ENCODE measurements at places on chromosomes 2 and 18.

DNA sequence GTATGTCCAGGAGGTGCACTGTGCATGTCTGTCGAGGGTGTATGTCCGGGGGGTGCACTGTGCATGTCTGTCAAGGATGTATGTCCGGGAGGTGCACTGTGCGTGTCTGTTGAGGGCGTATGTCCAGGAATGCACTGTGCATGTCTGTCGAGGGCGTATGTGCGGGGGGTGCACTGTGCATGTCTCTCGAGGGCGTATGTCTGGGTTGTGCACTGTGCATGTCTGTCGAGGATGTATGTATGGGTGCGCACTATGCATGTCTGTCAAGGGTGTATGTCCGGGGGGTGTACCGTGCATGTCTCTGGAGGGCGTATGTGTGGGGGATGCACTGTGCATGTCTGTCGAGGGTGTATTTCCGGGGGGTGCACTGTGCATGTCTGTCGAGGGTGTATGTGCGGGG lies 249.3 kb upstream of the MYT1L start:
- no peak for DNase-seq

DNA sequence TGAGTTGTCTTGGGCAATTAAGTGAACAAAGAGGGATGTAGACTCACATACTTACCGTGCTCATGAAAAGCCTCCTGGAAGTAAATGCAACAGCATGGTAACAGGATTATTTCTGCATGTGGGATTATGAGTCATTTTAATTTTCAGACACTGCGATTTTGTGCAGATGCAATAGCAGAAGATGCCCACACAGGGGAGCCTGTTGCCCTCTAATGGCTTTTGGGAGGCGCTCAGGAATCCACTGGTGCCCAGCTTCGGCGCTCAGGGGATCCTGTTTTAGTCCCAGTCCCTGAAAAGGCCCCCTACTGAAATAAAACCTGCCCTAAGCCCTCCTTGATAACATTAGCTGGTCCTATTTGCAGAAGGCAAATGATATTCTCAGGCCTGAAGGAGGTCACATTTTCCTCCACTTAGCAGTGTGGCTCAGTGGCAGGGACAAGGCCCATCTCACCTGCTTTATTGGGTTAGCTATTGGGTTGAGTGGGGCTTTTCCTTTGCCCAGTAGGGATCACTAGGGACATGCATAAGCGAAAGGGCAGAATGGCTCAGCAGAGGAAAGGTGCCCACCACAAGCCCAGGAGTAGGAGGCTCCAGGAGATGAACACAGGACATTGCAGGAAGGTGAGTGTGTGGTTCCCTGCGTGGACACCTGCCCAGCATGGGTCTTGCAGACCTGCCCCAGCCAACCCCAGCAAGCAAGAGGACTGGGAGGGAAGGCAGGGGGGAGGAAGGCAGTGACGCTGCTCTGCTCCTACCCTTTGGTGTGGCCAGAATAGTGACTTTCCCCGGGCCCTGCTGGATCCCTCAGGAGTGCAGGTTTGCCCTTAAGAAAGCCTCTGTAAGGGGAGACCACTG lies 26.5 kb upstream of the KCNS3 start:
- no peak for DNase-seq

DNA sequence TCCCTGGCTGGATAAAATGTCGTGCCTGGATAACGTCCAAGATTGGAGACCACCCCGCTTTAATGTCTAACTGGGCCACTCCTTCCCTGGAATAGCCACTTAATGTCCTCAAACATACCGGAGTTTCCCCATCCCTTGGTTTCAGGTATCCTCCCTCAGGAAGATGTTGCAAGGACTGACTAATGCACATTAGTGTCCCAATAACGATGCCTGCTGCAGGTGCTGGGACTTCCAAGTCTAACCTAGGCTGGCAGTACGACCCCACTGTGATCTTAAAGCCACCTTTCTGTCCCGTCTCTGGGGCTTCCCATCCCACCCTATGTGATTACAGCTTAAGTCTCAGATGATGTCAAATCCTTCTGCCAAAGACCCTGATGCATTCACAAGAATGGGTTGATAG lies 1.1 kb upstream of the ATP6V1C2 start:
- no peak for DNase-seq

DNA sequence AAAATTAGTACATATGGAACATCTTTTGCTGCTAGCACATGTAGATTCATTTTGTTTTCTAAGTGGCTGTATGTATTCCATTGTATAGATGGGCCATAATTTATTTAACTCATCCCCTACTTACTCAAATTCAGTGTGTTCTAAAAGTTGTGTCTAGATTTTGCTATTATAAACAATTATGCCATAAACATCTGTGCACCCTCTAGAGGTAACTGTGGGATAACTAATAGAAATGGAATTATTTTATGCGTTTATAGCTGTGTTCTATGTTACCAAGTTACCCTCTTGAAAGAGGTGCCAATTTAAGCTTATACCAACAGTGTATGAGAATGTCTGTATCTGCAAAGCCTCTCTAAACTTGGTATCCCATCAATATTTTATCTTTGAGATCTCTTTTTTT lies 100.4 kb downstream of the MMADHC start:
- DNase-seq, result no peak

DNA sequence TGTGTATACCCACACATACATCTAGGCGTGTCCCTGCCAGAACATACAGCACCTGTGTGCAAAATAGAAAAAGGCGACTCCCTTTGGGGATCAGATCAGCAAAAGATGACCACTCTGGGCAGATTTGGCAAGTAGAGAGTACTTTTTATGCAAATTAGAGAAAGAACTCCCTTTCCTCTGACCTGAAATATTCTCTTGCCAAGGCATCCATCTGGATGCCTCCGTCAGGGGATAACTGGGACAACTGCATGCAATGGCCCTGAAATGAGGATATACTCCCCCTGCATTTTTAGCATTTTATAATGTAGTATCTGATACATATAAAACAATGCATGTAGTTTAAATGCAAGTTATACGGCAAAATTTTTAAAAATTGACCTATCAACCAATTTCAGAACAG lies 247.7 kb downstream of the ICOS start:
- no peak for DNase-seq

DNA sequence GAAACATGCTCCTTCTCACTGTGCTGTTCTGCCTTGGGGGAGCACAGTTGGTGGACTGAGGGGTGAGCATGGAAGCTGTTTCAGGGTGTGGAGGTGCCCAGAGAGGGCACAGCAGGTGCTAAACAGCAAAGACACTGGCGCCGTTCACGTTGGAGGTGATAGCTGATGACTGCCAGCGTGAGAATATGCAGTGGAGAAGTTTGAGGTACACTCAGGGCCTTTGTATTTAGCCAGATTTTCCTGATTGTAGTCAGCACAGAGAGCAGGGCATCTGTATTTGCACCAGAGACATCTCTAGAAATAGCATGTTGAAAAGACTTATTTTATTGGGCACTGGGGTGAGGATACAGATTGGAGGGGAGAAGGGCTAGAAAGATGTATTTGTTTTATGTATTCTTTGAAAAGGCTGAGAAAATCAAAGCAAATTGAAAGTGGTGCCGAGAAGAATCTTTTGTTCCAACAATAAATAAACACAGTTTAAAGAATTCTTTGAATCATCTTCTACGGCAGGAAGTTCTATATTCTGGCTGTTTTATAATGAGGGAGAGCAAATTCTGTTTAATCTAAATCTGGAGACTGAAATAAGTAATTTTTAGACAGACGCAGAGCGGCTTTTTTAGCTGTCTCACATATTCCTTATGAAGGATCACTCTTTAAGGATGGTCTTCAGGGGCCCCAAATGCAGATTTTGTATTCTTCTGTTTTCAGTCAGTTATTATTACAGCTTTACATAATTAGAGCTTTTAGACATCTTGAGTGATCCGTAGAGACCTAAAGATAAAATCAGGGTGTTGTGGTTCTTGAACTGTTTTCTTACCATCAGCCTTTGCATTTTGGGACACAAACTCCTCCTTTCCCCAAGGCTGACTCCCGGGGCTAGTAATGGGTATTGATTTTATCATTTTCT lies 7.1 kb downstream of the ZNF532 start:
- no peak for DNase-seq

DNA sequence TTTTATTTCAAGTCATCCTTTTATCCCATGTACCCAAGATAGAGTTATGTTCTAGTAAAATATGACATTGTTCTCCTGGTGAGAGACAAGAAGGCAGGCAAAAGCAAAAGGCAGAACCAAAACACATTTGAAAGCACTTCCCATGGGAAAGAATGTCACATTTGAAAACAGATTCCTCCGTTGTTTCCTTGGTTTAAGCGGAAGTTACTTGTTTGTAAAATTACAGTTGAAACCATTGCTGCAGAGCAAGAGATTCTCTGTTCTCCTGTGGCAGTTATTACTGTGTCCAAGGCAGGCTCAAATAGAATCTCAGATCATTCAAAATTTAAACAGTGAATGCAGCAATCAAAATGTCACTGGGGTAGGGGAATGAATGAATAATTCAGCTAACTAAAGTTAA lies 149.6 kb downstream of the MTCL1 start:
- no peak for DNase-seq

DNA sequence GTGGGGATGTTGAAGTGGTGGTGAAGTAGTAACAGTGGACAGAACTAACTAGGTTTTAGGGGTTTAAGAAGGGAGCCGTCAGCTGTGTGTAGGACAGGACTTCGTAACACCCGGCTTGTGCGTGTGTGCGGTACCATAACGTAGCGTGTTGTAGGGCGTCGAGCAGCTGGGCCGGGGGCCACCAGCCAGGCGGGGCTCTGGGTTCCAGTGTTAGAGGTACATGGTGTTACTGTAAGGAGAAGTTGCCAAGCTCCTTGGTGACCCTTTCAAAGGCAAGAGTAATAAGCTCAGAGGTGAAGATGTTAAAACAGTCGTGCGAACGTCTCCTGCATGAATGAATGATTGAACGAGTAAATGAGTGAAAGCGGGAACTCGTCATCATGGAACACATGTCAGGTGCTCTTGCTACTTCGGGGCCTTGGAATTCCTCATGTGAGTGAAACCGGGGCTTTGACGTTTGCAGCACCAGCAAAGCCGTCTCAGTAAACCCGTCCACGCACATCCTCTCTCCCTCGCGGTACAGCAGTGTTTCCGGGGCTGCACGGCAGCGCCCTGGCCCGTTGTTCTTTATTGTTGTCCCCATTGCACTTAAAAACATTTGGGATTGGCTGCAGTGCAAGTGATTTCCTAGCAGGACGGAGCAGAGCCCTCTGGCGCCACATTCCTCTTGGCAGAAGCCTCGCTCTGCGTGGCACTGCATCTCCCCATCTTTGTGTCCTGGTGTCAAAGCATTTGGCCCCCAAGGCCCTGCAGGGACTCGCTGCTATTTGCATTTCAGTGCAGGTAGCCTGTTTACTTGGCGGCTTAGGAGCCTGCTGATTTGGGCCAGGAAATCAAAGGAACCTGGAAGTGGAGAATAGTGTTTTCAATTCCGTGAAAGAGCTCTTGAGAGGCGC lies 115.0 kb downstream of the GBX2 start:
- no peak for DNase-seq

DNA sequence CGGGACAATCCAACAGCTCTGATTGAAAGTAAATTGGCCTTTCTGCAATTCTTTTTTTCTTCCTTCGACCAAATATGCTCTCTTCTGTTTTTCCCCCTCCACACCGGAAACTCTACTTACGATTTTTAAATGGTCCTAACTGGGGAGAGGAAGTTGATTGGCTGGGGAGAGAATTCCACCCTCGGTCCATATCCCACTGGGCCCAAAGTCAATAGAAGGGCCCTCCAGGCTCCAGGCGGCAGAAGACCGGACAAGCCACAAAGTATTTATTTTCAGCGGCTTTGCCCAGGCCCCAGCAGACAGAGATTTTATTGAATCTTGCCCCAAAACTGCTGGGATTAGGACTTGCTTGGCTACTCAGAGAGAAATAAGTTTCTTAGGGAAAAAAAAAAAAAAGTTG lies 37.1 kb upstream of the SMAD7 start:
- DNase-seq, result no peak

All from activated T-cell treated with anti-CD3 and anti-CD28 coated beads for 4 hours (primary cell).